Posterior cingulate gyrus (tissue), 11 donors: ENCODE measurements at places on chromosomes 16 and 17.

- no peak for DNase-seq
Measured at GRCh38 chr17:77495575-77495974, 354.8 kb downstream of the SEC14L1 start.

DNA sequence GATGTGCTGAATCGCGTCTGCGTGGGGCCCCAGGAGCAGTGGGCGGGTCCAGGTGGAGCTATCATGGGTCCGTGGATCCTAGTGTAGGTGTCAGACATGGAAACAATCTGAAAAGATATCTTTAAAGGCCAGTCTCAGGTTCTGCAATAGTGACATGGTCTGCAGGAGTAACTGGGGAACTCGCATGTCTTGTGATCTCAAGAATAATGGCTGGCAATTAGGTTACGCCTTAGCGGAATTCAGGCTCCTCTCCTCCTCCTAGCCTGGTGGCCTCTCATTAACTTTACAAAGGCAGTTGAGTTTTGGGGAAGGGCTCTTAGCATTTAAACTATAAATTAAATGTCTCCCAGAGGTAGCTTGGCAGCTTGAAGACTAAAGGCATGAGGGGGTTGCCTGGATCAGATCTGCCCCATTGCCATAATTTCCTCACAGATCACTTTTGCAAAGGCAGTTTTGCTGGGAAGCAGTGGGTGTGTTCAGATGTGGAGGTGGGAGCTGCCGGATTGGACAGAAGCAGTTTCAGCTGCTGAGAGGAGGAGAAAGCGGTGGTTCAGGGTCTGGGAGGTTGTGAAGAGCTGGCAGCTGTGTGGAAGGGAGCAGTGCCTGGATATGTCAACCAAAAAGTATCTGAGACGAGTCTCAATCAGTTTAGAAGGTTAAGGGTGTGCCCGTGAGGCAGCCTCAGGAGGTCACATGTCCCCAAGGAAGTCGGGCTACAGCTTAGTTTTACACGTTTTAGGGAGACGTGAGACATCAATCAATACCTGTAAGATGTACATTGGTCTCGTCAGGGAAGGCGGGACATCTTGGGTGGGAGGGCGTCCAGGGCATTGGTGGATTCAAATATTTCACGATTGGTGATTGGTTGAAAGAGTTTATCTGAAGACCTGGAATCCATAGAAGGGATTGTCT lies 2.7 kb downstream of the TBCD start:
- no peak for DNase-seq

DNA sequence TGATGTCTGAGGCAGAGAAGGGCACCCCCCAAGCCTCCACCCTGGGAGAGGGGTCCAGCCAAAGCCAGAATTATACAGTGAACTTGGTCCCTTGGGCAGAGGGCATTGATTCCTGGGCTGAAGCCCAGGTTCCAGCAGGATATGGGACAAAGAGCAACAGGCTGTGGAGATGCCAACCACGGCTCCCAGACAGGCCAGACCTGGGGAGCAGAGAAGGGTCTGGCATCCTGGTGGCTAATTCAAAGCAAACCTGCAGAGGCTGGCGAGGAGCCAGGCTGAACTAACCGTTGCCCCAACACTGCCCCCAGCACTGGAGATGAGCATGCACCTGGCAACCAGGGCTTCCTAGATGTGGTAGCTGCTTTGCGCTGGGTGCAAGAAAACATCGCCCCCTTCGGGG lies 3.0 kb downstream of the CES3 start:
- no peak for DNase-seq

- no peak for DNase-seq
Measured at GRCh38 chr16:50209546-50210265, 56.6 kb downstream of the TENT4B start.

DNA sequence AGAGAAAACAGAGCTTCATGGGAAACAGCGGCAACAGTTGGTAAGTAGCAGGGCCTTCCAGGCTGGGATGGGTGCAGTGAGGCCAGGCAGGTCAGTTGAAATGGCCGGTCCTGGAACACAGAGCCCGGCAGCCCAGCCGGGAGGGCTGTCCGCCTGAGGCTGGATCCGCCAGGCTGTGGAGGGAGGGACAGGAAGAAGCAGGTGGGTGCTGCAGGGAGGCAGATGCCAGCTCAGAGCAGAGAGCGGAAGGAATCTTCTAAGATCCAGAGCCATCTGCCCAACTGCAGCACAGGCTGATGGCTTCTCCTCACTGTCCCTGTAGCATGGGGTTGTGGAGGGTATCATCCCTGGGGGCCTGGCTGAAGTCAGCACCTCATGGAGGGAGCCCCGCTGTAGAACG lies 599 bp downstream of the RNF112 start:
- DNase-seq = no peak

GRCh38 chr16:71629278-71630016 lies 3.5 kb downstream of the MARVELD3 start:
- DNase-seq = no peak

- DNase-seq = no peak
Measured at GRCh38 chr17:48095611-48096010, 5.7 kb downstream of the CBX1 start.

GRCh38 chr17:44279666-44280391 lies 11.9 kb upstream of the SLC4A1 start:
- peak; percentile 27 for DNase-seq

GRCh38 chr17:50865868-50866260 lies 290 bp downstream of the TOB1 start:
- DNase-seq = no peak

DNA sequence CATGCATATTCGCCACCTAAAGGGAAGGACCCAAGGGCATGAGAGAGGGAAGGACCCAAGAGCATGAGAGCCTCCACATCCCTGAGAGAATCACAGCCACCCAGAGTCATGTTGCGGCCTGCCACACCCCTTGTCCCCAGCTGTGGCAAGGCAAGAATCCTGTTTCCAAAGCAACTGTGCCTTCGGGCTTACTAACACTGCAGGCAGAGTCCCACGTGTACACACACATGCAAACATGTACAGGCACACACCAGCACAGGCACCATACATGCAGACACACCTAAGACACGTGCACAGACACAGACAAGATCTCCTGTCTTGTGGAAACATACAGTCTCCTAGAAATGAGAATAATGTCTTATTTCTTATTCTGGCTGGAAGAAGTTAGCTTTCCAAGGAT lies 92.4 kb upstream of the CDYL2 start:
- DNase-seq = no peak

DNA sequence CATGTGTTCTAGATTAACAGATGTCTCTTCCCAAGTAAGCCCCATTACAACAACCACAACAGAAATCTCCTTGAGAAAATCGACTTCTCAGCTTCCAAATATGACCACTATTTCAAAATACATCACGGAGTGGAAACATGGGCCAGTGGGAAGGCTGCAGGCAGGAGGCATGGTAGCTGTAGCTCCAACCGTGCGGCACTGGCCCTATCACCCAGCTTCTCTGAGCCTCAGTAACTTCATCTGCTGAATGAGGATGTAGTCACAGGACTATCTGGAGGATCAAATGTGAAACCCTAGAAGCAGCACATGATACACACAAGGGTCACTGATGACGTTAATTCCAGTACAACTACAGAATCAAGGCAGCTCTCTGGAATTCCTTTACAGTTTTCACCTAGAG lies 112.2 kb downstream of the VPS53 start:
- no peak for DNase-seq

DNA sequence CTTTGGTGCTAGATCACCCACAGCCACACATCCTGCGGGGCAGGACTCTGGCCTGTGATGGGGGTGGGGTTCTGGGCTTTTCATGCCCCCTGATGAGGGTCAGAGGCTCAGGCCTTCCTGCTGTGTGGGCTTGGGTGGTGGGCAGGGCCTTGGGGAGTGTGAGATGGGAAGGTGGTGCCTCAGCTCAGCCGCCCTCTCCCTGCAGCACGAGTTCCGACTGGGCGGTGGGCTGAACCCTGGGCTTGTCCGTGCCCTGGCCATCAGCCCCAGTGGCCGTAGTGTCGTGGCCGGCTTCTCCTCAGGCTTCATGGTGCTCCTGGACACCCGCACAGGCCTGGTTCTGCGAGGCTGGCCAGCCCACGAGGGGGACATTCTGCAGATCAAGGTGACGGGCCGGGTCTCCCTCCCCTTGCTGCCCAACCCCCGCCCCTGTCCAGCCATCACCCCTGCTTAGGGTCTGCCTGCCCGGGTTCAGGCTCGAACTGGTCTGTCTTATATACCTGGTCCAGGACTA lies 6.8 kb upstream of the SERPINF2 start:
- no peak for DNase-seq

DNA sequence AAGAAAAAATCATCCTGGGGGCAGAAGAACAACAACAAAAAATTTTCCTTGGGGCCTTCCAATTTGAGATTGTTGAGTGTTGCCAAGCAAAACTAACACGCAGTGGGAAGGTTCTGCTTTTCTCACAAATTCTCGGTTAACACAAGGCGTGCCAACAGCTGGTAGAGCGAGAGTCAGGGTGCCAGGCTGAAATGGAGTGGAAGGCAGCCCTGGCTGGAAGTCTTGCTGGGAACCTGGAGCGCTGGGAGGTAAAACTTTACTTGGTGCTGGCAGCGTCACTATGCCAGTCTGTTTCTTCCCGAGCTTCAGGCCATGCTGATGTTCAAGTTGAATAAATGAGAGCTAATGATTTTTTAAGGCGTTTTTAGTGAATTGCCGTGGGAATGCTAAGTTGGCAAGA lies 189.4 kb downstream of the WWOX start:
- peak; percentile 9 for DNase-seq

DNA sequence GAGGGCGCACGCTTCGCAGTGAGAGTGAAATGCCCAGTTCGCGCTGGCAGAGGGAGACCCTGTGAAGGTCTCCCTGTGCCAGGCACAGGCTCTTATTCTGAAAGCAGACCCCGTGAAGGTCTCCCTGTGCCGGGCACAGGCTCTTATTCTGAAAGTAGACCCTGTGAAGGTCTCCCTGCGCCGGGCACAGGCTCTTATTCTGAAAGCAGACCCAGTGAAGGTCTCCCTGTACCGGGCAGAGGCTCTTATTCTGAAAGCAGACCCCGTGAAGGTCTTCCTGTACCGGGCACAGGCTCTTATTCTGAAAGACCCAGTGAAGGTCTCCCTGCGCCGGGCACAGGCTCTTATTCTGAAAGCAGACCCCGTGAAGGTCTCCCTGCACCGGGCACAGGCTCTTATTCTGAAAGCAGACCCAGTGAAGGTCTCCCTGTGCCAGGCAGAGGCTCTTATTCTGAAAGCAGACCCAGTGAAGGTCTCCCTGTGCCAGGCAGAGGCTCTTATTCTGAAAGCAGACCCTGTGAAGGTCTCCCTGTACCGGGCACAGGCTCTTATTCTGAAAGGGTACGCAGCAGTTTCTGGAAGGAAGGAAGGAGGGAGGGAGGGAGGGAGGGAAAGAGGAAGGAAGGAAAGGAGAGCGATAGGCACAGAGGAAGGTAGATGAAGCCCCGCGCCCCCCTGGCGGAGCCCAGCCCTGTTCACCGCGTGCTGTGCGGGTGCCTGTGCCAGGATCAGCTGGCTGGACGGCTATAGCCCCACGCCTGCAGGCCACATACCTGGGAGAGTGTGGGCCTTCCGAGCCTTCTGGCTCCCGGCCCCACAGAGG lies 55.3 kb downstream of the WDR45B start:
- DNase-seq = peak; percentile 77

GRCh38 chr16:56241596-56241995 lies 50.3 kb downstream of the GNAO1 start:
- no peak for DNase-seq

DNA sequence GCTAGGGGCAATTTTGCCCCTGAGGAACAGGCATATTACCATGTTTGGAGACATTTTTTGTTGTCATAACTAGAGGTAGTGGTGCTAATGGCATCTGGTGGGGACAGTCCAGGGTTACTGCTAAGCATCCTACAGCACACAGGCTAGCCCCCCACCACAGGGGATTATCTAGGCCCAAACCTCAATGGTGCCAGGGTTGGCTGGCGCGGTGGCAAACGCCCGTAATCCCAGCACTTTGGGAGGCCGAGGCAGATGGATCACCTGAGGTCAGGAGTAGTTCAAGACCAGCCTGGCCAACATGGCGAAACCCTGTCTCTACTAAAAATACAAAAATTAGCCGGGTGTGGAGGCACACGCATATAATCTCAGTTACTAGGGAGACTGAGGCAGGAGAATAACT lies 15.2 kb downstream of the C1QTNF1 start:
- no peak for DNase-seq

DNA sequence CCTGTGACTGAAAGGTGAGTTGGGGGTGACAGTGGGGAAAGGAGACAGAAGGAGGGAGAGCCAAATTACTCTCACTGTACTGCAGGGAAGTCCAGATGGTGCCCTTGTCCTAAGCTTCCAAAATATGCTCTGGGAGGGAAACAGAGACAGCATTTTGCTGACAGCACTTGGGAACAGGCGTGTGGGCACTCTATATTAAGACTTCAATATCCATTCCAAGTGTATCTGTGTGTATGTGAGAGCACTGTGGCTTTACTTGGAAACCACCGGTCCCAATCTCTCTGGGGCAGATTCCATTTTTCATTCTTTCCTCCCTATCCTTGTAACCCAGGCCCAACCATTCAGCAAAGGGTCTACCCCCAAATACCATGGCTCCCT lies 407.3 kb downstream of the UTP18 start:
- DNase-seq = no peak

- DNase-seq = no peak
Measured at GRCh38 chr16:28975158-28975599, 601 bp downstream of the SPNS1 start.

- DNase-seq = no peak
Measured at GRCh38 chr16:14418795-14419225, 211.2 kb downstream of the PARN start.

- no peak for DNase-seq
Measured at GRCh38 chr16:69111876-69112230, 6.4 kb downstream of the HAS3 start.

DNA sequence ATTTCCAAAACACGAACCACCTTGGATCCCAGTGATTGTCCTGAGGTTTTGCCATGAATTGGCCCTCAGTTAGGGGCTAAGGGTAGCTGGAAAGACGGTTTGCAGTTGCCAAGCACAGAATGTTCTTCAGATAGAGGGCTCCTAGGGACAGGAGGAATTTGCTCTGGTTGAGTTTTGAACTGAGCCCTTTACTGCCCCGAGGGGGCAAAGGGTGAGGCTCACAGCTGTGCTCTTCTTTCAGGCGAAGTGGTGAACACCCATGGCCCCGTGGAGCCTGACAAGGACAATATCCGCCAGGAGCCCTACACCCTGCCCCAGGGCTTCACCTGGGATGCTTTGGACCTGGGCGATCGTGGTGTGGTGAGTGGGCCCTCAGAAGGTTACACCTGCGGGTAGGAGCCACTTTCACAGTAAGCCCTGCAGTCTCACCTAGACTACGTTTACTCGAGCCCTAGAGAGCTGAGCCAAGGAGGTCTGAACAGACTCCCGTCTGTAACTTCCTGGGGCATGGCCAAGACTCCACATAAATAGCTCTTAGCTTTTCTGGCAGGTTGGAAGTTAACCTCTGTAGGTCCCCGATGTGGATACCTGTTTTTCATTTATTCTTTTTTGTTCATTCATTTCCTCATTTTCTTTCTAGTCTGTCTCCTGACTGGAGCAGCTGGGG lies 32.5 kb downstream of the NMT1 start:
- DNase-seq = no peak
